ENCODE measurements at places on chromosomes 2 and 18.

- DNase-seq: no peak
Observed at GRCh38 chr2:40418614-40419363, 33.1 kb downstream of the SLC8A1 start.

DNA sequence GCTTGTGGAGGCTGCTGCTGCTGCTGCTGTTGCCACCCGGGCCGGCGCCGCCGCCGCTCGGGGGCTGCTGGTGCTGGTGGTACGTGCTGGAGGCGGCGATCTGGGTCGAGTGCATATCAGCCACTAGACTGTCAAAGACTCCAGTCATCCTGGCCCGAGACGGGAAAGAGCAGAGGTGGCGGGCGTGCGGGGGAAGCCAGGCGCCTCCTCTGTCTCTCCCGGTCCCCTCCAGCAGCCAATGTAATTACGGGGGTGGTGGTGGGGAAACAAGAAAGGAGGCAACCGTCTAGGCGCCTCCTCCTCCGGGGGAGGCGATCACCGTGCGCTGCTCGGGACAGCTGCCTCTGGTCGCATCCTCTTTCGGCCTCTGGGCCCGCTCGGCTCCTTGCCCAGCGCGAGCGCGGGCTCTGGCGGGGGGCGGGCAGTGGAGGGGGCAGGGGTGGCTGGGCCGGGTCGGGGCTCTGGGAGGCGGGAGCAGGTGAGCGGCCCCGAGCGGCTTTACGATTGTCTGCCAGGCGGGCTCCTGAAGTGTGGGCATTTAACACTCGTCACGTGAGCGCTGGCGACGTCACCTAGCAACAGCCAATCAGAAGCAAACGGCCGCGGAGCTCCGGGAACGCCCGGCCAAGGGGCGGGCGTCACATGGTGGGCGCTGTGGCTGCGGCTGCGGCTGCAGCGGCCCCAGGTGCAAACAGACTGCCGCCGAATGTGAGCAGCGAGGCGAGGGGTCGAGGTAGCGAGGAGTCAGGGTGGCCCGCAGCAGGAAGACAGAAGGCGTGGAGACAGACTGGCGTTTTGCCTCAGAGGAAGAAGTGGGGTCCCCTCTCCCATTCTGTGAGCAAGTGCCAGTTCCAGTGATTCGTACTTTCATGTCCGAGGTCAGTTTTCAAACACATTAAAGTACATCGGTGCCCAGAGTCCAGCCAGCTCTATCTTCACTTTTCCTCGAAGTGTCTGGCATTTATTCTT, at the start of gene DLX2:
Gene DLX2, minus strand, starts transcription at position 510 of the 969 bp plus-strand sequence. Its CDS starts 362 bp downstream, at position 148.
- DNase-seq: peak; percentile 70

DNA sequence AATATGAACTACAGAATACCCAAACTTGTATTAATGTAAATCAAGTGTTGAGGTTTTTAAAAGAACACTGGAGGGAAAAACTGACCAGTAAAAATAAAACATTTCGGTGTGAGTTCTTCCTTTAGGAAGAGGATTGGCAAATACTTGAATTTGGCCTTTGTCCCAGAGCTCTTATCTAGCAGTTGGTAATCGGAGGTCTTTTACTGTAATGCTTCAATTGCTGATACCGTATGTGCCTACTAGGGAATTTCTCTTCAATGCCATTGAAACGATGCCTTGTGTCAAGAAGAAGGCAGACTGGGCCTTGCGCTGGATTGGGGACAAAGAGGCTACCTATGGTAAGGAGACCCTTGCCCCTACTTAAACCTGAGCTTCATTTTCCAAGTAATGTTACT, 4.1 kb downstream of the RRM2 start:
- DNase-seq: no peak

- no peak for DNase-seq
Observed at GRCh38 chr2:29187926-29188325, 72.7 kb downstream of the CLIP4 start.

DNA sequence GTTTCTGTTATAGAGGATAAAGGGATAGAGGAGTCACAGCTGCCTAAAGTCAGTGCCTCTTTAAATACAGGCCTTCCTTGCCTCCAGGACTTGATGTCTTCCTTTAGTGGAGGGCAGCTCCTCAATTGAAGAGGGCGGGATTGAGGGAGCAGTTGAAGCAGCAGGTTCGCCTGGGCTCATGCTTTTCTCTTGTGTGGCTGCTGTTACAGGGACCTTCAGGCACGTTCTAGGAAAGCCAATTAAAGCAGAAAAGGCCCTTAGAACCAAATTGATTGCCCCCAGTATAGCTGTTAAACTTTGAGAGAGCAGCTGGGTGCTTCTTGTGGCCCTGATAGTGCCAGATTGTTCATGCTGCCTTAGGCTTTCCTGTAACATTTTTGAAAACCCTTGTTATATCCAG, 42.0 kb upstream of the LTBP1 start:
- no peak for DNase-seq
